Activated CD8-positive, alpha-beta memory T cell treated with anti-CD3 and anti-CD28 coated beads for 1 hour (primary cell): ENCODE measurements at places on chromosomes 7 and 10.

GRCh38 chr10:128398118-128398517 lies 271.9 kb upstream of the MKI67 start:
- no peak for DNase-seq

DNA sequence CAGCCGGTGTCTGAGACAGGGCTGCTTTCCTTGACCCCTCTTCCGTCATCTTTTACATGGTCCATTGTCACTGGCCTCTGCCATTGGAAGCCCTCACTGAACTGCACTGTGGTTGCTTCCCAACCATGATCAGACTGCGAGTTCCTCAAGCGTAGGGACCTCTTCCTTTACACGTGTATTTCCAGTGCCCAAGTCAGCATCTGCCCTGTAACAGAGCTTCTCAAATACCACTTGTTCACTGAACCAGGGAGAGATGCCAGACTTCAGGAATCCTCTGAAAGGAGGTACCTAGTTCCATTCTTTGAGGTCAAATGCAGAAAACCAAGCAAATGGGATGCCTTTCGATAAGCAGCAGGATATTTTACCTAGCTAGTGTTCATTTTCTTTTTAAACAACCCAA lies 145.1 kb downstream of the NRP1 start:
- no peak for DNase-seq

DNA sequence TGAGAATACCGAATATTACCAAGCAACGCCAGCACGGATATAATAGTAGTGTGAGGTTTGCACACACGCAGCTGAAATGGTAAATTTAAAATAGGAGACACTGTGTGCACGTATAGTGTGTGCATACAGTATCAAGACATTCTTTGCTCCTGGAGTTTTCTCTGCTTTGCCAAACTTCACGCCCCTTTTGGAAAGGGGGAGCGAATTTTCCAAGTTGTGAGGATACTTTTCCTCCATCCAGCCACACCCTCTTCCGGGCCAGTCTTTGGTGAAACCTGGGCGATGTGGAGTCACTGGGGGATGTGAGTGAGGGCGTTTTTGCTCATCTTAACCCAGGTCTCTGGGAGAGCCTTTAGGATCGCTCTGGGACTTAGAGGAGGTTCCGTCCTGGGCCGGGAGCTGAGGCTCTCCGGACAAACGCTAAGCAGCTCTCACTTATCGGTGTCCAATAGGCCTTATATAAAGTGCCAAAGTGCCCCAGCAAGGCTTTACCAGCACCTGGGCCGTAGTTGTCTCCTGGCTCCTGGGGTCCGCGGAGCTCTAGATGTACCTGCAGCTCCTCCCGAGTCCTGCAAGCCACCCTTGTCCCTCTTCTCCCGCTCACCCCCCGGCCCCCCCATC lies 160.0 kb upstream of the MKI67 start:
- no peak for DNase-seq

DNA sequence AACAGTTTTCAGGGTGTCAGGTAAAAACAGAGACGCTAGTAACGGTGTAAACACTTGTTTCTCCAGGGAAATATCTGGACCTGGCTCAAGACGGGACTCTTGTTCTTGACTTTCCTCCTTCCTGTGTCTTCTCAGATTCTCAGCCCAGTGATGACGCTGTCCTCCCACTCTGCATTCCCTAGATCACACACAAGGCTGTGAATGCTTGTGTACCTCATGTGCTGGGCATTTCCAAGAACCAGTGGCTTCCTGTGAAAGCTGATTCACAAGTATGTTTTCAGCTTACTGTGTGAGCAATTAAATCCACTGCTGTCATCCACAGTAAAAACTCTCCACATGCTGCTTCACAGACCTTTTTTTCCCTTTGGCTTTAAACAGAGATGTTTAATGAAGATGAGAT lies 193.8 kb upstream of the DPP6 start:
- DNase-seq: no peak

GRCh38 chr7:100540073-100540723 lies 1.2 kb downstream of the AGFG2 start:
- DNase-seq: no peak

GRCh38 chr10:10471758-10472157 lies 545.9 kb upstream of the CELF2 start:
- no peak for DNase-seq

DNA sequence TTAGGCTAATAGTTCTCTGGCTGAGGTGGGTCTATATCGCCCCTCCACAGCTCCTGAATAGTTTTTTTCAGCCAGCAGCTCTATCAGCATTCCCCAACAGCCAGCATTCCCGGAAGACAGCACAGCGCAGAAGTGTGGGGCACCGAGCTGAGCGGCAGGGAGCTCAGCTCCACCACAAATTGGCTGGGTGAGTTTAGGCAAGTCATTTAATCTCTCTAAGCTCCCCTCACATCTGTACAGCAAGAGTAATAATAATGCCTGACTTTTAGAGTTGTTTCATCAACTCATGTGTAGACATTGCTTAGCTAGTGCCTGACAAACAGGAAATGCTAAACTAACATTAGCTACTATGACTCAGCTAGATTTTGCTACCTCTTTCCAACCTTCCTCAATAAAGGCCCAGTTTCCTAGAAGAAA lies 247.9 kb upstream of the PTN start:
- no peak for DNase-seq

DNA sequence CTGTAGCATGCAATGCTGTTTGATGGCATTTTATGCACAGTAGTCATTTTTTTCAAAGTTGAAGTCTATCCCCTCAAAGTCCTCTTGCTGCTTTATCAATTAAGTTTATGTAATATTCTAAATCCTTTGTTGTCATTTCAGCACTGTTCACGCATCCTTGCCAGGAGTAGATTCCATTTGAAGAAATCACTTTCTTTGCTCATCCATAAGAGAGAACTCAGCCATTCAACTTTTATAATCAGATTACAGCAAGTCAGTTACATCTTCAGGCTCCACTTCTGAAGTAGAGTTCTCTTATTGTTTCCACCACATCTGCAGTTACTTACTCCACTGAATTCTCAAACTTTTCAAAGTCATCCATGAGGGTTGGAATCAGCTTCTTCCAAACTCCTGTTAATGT lies 32.3 kb downstream of the SDHAF3 start:
- DNase-seq: no peak

- no peak for DNase-seq
Measured at GRCh38 chr7:150631866-150632864, at the start of gene GIMAP6. Gene GIMAP6 (minus strand): TSS chr7:150632385. CDS start chr7:150630142, 2,243 bp downstream.

DNA sequence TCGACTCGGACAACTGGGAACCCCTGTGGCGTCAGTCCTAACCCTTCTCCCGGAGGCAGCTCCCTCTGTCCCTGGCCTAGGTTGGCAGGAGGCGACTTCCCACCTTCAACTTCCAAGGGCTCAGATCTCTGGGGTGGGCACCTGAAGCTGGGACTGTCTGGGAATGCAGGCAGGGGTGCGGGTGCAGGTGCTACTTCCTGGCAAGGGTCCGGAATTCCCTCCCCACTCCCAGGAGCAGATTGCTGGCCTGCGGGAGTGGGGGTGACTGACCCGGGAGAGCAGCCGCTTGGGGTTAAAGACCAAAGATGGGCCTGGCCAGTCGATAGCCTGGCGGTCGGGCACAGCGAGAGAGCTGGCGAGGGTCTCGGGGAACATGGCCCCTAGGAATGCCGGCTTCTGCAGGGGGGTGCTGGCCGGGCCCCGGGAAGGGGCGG lies 387 bp downstream of the EPHA1 start:
- DNase-seq: no peak

DNA sequence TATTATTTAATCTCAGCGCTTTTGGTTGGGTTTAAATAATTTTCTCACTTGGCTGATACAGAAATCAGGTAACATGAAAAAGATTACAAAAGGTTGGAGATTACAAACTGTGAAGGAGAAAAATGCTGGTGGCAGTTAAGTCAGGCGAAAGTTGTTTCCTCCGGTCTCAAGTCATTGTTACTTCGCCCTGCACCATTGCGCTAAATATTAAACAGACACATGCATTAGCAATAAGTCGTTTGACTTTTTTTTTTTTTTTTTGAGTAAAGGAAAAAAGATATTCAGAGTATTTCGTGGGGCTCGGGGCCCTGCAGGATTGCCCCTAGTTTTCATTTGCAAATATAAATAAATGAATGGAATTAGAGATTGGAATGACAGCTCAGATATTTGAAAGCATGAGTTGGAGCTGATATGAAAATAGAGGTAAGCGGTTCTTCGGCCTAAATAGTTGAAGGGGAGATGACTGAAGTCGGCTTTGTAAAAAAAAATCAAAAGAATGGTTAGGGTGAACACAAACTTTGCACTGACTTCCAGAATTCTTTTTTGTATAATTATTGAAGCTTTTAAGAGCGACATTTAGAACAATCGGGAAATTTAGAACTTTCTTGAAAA lies 914 bp downstream of the SDHAF3 start:
- no peak for DNase-seq

- no peak for DNase-seq
Measured at GRCh38 chr10:131854579-131855335, 46.1 kb upstream of the PPP2R2D start.

GRCh38 chr10:61023053-61023452 lies 79.1 kb upstream of the RHOBTB1 start:
- no peak for DNase-seq

GRCh38 chr7:136923111-136923667 lies 54.7 kb downstream of the CHRM2 start:
- DNase-seq: no peak

DNA sequence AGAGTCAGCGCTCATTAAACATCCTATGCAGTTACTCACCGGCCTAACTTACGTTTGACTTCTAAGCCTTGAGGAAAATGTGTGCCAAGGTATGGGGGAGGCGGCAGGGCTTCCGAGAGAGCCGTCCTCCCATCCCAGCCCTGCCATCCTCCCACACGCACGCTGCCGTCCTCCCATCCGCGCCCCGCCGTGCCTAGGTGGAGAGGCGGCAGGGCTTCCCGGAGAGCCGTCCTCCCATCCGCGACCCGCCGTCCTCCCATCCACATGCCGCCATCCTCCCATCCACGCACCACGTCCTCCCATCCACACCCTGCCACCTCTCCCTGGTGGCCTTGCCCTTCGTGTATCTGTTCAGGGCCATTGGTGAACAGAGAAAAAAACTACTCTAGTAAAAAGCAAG lies 162.7 kb downstream of the PRKAG2 start:
- no peak for DNase-seq

DNA sequence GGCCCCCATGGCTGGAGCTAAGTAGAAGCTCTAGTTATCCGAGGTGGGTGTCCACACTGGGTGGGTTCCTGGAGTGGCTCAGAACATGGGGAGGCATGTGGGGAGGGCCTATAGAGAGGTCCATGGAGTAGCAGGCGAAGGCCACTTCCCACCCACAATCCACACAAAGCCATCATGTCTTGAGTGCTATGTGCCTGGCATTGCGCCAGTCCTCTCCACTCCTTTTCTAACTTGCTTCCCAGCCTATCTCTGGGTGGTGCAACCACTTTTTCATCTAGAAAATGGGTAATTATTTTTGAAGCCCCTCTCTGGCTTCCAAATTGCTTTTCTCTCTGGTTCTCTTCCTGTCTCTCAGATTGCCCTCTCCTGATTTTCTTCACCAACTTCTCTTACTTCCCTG lies 263.6 kb downstream of the PHTF2 start:
- DNase-seq: no peak

DNA sequence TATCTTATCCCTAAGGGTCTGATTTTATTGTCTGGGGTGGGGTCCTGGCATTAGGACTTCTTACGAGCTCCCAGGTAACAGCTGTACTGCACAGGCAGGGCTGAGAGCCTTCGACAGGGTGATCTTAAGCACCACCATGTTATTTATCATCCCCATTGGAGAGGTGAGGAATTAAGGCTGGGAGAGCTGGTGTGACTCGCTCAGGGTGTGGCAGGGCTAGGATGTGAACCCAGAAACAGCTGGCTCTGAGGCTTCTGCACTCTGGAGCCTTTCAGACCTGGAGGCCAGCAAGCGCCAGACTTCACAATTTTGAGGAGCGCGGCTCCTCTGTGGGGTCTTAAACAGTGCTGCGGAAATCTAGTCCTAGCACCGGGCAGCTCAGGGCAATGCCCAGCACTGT lies 27.4 kb upstream of the NDST2 start:
- no peak for DNase-seq

GRCh38 chr10:114720685-114721278 lies 62.7 kb upstream of the ABLIM1 start:
- DNase-seq: no peak

DNA sequence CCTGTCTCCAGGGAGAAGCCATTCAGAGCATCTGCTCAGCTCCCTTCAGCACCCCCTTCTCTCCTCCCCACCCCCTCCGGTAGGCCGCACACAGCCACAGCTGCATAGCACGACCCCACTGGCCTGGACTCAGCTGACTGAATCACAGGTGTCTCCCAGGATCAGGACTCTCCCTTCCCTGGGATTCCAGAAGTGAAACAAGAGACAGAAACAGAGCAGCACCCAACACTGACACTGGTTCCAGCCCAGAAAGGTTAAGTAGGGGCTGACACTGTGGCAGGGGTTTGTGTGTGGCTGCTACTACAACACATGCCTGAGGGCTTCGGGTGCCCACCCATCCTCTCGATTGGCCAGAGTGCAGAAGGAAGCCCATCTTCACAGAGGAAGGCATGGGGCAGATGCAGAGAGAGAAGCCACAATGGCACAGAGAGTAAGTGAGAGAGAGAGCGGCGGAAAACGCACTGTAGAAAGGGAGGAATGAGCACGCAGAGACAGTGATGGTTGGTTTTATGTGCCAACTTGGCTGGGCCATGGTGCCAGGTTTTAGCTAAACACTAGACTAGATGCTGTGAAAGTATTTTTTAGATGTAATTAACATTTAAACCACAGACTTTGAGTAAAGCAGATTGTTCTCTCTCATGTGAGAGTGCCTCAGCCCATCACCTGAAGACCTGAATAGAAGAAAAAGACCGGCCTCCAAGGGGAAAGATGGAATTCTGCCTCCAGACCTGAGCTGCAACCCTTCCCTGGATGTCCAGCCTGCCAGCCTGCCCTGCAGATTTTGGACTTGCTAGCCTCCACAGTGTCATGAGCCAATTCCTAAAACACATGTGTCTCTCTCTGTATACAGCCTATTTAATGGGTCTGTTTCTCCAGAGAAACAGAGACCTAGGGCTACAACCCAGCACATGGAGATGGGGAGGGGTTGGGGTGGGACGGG lies 107.5 kb downstream of the GRB10 start:
- DNase-seq: no peak

- DNase-seq: no peak
Measured at GRCh38 chr10:61089251-61089650, 145.3 kb upstream of the RHOBTB1 start.
